Activated CD8-positive, alpha-beta T cell treated with anti-CD3 and anti-CD28 coated beads for 36 hours (primary cell): ENCODE measurements at places on chromosomes 11 and 22.

GRCh38 chr11:70527046-70527395, 128.7 kb downstream of the CTTN start:
- DNase-seq: no peak

- no peak for DNase-seq
Observed at GRCh38 chr22:48475661-48476345, 1351.9 kb downstream of the BRD1 start.

GRCh38 chr11:76918941-76919386, 58.2 kb downstream of the ACER3 start:
- DNase-seq: peak; percentile 8

GRCh38 chr11:68140496-68141245, 19.5 kb upstream of the CHKA start:
- no peak for DNase-seq

GRCh38 chr11:84256618-84257017, 970.5 kb upstream of the CCDC90B start:
- DNase-seq: no peak

DNA sequence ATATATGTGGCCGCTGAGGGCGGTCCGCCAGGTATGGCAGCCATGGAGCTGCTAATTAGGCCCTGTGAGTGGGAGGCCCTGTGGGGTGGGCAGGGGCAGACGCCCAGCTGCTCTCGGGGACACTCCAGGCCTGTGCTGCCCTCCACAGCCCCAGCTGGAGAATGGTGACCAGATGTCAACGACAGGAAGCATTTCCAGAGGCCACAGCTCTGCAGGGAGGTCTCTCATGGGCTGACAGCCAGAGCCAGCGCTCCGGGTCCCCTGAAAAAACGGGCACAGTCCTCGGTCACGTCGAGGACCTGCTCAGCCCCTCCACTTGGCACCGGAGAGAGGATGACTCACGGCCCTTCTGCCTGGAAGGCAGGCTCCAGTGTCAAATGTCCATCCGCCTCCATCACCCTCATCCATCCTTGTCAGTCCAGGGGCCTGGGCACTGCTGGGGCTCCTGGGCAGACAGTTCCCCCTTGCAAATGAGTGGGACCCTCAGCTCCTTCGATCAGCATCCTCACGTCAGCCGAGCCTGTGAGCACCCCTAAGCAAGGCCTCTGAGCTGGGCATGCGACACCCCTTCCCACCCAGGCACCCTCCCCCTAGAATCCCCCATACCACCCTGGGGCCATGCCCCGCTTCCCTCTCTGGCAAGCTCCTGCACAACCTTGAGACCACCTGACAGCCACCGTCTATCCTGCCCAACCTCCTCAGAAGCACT, 1.9 kb downstream of the BID start:
- no peak for DNase-seq

DNA sequence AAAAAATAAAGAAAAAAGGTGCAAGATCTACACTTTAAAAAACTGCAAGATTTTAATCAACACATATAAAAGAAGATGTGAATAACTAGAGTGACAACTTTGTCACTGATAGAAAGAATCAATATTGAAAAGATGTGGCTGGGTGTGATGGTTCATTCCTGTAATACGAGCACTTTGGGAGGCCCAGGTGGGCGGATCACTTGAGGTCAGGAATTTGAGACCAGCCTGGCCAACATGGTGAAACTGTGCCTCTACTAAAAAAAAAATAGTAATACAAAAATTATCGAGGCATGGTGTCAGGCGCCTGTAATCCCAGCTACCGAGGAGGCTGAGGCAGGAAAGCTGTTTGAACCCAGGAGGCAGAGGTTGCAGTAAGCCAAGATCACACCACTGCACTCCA, 21.0 kb upstream of the FBLN1 start:
- no peak for DNase-seq

DNA sequence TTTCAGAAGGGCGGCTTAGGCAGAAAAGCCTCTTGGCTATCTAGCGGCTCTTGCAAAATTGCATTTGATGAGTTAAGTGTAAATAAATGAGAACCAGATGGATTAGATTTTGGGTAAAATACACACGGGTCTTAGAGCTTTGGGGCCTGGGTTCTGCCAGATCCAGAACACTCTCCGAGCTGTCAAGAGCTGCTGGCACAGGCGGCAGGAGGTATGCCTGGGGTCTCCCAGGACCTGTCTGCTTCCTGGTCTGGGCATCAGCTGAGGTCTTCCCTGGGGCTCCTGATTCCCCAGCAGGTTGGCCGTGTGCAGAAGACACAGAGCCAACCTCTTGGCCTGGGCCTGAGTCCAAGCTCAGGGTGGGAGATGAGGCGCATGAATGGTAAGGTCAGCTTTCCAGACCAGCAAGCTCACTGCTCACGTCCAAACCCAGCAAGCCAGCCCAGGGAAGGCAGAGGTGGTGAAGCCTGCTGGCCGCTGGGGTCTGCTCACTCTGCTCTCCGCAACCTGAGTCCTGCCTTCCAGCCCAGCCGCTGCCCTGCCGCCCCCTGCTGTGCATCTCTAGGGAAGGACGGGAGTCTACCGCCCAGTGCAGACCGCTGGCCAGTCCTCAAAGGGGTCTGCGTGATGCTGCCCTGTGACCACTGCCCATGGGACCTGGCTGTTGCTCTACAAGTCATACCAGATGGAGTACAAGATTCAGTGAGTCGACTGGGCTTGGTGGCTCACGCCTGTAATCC, 44.9 kb downstream of the SCUBE1 start:
- no peak for DNase-seq

- DNase-seq: no peak
Observed at GRCh38 chr11:1665313-1665712, 31.7 kb upstream of the KRTAP5-6 start.

DNA sequence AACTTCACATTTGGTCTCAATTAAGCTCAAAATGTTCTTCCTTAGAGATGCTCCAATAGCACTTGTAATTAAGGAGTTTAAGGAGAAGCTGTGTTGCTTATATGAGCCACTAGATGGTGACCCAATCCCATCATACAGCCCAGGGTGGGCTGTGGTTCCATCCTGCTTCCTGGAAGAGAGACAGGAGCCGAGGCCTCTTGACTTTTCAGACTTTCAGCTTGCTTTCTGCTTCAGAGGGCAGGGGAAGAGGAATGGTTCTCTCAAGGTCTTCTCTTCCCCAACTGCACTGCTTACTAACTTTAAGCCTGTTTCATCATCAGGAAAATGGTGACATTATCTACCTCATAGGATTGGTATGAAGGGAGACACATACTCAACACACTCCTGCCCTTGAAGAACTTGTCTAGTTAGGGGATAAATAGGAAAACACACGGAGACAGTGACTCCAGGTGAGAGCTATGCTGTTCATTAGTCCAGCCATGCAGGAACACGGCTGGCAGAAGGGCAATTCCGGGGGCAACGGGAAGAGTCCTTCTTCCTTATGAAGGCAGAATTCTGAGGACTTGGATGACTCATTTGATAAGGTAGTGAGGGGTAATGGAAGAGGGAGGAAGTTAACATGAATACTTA, 20.1 kb downstream of the TMEM218 start:
- DNase-seq: peak; percentile 19

- DNase-seq: no peak
Observed at GRCh38 chr11:18749681-18750319, 23.8 kb upstream of the IGSF22 start.

DNA sequence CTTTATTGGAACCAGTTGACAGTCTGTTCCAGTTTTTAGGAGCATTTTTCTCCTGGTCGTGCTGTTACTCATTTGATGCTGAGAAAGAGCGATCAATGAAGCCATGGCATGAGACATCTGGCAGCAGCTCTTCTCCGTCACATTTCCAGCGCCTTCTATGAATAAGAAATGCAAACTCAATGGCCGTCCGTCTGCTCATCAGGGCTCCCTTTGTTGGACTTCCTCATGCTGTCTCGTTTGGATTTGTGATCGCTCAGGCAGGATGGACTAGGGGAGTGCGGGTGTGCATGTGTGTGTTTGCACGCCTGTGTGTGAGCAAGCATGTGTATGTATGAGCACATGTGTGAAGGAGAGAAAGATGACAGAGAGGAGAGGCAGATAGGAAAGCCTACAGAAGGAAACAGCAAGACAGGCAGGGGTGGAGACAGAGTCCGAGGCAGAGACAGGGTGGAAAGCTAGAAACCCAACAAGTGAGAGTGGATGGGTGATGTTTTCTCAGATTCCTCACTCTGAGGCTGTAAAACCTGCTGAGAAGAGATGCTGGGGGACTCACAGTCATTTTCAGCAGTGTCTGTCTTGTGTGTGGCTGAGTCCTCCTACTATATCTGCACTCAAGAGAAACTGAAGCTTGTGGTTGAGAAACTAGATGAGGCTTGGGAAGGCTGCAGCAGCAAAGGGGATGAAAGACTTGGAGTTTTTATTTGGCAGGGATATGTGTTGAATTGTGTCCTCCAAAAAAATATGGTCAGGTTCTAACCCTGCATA, 56.0 kb upstream of the CLMP start:
- DNase-seq: no peak

DNA sequence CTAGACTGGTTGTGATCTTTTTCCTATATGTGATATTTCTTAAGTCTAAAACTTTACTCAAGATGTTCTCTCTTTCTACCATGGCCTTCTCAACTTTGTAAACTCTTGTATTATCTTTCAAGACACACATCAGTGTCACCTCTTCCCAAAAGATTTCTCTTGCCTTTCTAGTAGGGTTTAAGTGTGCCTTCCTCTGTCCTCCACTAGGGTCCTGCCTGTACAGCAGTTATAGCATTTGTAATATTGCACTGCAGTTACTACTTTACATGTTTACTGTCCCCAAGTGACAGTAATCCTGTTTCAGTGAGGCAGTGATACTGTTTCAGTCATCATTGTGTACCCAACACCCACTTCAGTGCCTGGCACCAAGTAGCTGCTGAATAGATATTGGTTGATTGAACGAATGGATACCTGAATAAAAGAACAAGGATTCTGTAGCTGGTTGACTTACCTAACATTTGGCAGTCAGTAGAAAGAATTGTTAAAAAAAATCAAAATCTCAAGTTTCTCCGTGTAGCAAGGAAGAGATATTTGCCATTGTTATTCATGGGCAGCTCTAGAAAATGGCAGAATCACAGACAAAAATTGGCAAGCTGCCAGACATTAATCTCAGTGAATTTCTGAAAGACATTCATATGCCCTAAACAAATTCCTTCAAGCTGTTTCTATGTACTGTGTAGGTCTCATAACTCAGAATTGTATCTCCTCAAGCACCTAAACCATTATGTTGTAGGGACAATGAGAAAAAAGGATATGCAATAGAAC, 79.4 kb downstream of the RBMXL2 start:
- no peak for DNase-seq
